ENCODE measurements at places on chromosomes 4 and X.

DNA sequence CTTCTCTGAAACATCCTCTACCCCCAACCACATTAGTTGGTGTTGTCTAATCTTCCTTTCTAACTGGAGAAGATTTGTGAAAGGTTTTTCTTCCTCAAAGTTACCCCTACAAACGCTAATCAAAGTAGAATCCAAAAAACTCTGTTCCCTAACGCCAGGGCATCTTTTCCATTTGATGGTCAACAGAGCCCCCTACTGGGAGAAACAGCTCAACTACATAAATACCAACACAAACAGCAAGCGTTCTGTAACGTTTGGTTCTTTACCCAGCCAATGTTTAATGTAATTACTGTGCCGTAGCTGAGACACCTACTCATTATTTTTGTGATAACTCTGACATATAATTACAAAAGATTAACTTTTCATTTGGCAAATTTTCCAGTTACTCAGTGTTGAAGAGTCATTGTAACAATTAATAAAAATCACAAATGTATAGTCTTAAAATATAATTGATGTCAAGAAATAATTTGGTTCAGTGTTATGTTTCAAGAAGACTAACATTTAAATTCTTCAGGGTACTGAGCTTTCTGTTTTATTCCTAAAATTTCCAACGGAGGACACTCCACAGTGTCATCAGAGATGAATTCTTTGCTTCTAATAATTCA lies 94.9 kb upstream of the TBC1D9 start:
- no peak for DNase-seq

GRCh38 chr4:6969826-6970800 lies 60.5 kb downstream of the TBC1D14 start:
- no peak for DNase-seq

DNA sequence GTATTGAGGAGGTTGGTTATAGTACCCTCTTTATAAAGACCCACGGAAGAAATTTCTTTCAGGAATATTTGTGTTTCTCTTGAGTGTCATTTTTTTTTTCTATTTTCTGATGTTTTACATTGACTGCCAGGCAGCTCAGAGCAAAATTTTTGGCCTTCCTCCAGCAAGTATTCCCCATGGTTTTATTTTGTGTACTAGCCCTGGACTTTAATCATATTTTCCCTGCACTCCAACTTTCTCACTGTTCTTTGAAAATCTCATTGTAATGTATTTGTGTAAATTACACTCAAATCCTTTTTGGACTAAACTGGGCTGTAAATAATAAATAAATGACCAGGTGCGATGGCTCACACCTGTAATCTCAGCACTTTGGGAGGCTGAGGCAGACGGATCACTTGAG lies 45.6 kb upstream of the USP46 start:
- DNase-seq = no peak

DNA sequence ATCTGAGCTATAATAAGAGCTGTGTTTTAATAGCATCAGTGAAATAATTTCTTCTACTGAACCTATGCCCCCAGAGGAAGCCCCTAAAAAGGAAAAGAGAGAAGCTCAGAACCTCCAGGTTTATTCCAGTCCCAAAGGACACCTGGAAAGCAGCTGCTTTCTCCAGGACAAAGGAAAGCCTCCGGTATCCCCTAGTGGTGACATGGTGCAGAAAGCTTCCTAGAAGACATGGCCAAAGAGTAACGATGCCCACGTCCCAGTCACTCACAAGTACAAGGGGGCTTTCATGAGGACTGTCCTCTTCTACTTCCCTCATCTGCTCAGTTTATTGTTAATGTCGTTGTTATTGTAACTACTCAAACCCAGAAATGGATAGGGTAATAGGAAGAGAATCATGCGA lies 343.9 kb downstream of the UNC5C start:
- no peak for DNase-seq

DNA sequence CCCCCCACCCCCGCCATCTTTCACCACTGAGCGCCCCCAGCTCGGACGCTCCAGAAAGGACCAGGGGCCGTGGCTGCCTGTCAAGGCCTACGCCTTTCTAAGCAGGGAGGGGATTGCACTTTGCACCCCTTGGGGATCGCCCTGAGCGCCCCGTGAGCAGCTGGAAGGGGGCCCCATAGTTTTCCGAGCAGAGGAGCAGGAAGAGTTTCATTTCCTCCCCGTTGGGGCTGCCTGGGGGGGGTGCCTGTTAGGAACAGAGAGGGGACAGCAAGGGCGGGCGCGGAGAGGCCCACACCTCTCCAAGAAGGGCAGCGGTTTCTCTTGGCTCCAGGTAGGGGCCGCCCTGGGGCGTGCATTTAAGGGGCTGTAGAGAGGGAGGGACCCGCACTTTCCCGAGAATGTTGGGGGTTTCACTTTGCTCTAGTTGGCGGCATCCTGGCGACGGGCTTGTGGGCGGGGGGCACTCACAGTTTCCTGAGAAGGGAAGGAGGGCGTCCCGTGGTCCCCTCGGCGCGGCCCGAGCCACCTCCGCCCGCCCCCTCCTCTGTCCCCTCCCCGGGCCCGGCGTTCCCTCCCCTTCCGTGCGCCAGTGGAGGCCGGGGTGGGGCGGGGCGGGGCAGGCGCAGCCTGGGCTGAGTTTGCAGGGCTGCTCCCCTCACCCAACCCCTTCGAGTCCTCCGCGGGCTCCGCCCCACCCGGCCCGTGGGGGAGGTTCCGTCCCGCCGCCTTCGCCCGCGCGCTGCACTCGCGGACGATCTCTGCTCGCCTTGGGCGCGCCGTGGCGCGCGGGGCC lies 82.3 kb upstream of the CD99 start:
- no peak for DNase-seq

DNA sequence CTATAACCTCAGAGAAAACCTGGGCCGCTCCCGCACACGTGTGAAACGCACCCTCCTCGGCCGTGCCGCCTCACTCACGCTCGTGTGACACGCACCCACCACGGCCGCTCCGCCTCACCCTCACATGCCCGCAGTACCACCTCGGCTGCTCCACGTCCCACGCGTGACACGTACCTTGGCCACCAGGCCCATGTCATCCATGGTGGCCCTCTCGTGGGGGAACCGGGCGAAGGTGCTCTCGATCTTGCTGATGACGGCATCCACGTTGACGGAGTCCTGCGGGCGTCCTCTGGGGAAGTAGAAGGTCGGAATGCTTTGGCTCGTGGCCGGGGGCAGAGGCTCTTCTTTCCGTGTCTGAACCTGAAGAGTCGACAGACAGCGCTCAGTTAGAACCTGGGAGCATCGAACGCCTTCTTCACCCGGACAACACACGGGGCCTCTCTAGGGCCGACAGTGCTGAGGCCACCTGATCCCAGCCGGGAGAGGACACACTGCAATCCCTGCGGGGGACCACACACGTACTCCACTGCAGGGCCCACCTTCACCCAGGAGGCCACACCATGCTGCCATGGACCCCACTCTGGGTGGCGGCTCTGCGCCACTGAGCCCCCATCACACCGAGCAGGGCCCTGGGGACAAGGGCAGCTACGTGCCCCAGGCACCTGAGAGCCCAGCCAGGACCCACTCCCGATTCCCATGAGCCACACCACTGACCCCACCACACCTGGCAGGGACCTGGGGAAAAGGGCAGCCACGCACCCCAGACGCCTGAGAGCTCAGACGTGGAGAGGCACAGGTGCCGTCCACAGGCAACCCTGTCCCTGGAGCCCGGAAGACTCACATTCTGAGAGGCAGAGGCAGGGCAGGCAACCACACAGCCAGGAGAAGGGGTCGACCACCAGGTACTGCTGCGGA lies 25.2 kb downstream of the PPP2R3B start:
- no peak for DNase-seq

DNA sequence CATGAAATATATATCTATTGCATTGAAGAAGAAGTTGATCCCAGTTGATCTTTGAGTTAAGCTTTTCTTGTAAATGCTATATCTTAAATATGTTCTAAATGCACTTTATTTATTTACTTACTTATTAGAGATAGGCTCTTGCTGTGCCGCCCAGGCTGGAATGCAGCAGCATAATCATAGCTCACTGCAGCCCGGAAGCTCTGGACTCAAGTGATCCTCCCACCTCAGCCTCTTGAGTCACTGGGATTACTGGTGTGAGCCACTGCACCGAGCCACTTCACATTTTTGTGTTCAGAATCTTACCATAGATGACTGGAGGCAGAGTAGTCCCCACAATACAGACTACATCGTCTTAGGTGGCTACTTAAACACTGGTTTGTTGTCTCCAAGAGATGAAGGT lies 324.3 kb upstream of the SLIT2 start:
- no peak for DNase-seq

- no peak for DNase-seq
These were observed 58.7 kb upstream of the KDR start for GRCh38 chr4:55183926-55184599.

DNA sequence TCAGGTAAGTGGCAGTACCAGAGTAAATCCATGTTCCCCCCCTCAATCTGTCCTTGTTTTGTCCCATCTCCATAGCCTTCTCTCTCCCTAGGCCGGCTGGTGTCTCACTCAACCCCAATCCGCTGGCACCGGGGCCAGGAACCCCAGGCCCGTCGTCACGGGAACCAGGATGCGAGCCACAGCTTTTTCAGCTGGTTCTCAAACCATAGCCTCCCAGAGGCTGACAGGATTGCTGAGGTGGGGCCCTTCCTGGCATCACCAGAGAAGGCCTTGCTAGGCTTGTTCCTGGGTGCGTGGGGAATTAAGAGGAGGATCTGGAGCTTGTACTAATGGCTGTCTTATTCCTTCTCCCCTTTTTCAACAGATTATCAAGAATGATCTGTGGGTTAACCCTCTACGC lies 2.7 kb downstream of the TSPYL2 start:
- DNase-seq = no peak

GRCh38 chrX:49277535-49277830 lies 7.9 kb downstream of the PPP1R3F start:
- DNase-seq = no peak

GRCh38 chr4:108270466-108271450 lies 102.0 kb upstream of the LEF1 start:
- DNase-seq = no peak

DNA sequence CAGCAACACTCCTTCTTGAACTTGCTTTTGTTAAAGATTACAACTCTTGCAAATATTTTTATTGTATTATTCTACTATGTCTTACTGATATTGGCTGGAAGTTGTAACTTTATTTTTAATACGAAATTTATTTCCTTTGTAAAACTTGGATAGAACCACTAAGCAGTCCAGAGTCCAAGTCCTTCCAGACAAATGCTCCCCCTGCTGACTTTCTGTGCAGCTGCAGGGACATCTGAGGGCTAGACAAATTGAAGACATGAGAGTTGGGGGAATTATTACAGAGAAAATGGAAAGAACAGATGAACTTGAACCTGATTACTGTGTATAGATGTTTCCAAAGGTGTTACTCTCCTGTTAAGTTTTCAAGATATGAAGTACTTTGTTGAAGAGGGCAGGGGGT lies 238.8 kb downstream of the GRIA3 start:
- DNase-seq = no peak

GRCh38 chrX:13669246-13669737 lies 16.4 kb downstream of the TCEANC start:
- DNase-seq = no peak

- DNase-seq = no peak
These were observed 3.1 kb upstream of the TDO2 start for GRCh38 chr4:155900381-155900780.

GRCh38 chr4:54937501-54937900 lies 187.9 kb downstream of the KDR start:
- no peak for DNase-seq

GRCh38 chrX:50596056-50596455 lies 125.4 kb upstream of the DGKK start:
- DNase-seq = no peak

DNA sequence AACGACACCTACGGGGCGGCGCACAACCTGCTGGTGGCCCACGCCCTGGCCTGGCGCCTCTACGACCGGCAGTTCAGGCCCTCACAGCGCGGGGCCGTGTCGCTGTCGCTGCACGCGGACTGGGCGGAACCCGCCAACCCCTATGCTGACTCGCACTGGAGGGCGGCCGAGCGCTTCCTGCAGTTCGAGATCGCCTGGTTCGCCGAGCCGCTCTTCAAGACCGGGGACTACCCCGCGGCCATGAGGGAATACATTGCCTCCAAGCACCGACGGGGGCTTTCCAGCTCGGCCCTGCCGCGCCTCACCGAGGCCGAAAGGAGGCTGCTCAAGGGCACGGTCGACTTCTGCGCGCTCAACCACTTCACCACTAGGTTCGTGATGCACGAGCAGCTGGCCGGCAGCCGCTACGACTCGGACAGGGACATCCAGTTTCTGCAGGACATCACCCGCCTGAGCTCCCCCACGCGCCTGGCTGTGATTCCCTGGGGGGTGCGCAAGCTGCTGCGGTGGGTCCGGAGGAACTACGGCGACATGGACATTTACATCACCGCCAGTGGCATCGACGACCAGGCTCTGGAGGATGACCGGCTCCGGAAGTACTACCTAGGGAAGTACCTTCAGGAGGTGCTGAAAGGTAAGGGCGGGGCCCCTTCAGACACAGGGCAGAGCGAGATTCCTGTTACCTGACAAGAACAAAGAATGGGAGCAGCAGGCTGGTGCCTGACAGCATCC lies 11.7 kb downstream of the RPL9 start:
- DNase-seq = peak; percentile 36

DNA sequence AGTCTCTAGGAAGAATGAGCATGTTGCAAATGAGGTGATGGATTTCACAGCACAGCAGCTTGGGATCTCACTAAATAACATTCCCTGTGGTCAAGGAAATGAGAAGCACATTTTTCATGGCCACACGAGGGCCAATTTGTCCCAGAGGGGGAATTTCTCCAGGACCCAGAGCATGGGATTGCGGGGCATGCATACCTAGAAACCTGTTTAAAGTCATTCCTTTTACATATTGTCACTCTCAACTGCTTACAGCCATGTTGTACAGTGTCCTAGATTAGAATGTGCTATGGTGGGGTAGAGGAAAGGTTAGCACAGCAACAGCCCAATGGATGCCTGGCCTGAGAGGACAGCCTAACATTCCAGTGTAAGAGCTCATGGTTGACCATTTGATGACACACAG lies 37.4 kb upstream of the NLGN4X start:
- DNase-seq = no peak

DNA sequence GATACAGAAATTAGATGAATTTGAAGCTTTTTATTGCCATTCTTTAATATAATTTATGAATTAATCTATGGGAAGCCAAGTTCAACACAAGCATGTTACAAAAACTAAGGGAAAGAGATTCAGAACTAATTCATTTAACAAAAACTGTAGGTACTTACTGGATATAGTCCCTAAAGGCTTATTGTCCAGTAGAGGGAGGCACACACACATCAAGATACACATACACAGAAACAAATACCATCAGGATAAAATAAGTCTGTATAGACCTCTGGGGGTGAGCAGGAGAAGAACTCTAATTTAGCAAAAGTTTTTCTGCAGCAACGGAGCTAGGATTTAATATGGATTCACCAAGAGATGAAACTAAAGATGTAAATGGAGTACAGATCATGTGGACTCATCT lies 83.0 kb upstream of the IL13RA1 start:
- no peak for DNase-seq

All from effector CD8-positive, alpha-beta T cell (primary cell).